ENCODE measurements at places on chromosomes 16 and 17.

DNA sequence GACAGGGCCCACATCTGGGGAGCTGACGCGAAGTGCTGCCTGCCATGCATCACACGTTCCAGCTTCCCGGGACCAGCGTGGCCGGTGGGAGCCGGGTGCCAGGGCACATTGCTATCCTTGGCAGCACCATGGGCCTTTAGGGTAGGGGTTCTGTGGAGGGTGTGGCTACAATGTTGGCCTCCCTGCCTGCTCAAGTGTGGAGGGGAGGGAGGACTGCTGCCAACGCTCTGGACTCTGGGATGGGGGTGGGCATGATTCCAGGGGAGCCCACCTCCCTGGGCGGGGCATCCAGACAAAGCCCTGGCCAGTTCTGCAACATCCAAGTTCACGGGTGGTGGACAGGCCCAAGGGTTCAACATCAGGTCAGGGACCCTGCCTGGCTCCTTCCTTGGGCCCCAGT, 13.9 kb downstream of the GRB7 start:
- DNase-seq, result no peak
- no peaks in the 10 kb centered on the region for H3K36me3 ChIP-seq
- H3K27ac ChIP-seq, result peak overlapping the region; percentile 31
- H3K4me1 ChIP-seq, result peaks cover 28% of the 10 kb centered on the region

GRCh38 chr16:35745191-35745590, 2285.8 kb downstream of the TP53TG3F start:
- no peak overlapping the region for H3K27ac ChIP-seq
- no peaks in the 10 kb centered on the region for H3K4me1 ChIP-seq
- H3K4me3 ChIP-seq, result no peak overlapping the region
- DNase-seq, result no peak

GRCh38 chr17:42629411-42630009, 20.0 kb downstream of the TUBG1 start:
- no peaks in the 10 kb centered on the region for H3K36me3 ChIP-seq
- no peak overlapping the region for H3K4me3 ChIP-seq

DNA sequence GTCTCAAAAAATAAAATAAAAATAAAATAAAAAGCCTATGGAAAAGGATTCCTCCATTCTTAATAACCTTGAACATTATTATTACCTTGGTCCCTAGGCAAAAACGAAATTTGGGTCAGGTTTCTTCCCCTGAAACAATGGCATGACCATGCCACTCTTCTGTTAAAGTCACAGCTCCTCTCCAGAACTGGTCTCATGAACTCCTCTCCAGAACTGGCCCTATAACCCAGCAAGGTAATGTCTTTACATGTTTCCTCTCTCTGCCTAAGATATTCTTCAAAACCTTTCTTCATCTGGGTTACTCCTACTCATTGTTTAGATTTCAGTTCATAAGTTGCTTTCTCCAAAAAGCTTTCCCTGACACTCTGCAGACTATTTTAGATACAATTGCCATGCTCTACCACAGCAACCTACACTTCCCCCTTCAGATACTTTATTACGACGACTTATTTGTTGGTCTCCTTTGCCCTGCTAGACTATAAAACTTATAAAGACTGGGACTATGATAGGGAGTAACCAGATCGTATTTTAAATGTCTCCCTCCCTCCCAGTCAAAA, 13.5 kb downstream of the TRIM37 start:
- H3K27ac ChIP-seq, result no peak overlapping the region
- H3K4me1 ChIP-seq, result peaks cover 14% of the 10 kb centered on the region
- H3K4me3 ChIP-seq, result no peak overlapping the region
- H3K36me3 ChIP-seq, result peaks cover 26% of the 10 kb centered on the region
- DNase-seq, result no peak

DNA sequence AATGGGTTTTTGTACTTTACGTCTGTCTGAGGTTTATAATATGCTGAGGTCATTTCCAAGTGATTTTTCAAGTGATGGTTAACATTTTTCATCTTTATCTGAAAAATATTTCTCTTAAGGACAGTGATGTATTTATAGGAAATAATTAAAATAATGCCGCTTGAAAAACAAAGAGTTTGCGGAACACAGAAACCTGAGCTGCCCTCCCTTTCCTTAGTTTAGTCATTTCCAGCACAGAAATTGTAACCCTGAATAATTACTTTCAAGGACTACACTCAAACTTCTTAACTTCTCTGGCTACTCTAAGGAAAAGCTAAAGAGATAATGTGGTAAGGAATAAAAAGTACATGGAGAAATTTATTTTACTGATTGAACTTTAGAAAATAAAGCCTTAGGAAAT, 54.6 kb downstream of the MRTFB start:
- no peak overlapping the region for H3K27ac ChIP-seq
- no peaks in the 10 kb centered on the region for H3K27me3 ChIP-seq
- no peak overlapping the region for H3K4me3 ChIP-seq
- DNase-seq, result no peak
- H3K36me3 ChIP-seq, result no peaks in the 10 kb centered on the region

DNA sequence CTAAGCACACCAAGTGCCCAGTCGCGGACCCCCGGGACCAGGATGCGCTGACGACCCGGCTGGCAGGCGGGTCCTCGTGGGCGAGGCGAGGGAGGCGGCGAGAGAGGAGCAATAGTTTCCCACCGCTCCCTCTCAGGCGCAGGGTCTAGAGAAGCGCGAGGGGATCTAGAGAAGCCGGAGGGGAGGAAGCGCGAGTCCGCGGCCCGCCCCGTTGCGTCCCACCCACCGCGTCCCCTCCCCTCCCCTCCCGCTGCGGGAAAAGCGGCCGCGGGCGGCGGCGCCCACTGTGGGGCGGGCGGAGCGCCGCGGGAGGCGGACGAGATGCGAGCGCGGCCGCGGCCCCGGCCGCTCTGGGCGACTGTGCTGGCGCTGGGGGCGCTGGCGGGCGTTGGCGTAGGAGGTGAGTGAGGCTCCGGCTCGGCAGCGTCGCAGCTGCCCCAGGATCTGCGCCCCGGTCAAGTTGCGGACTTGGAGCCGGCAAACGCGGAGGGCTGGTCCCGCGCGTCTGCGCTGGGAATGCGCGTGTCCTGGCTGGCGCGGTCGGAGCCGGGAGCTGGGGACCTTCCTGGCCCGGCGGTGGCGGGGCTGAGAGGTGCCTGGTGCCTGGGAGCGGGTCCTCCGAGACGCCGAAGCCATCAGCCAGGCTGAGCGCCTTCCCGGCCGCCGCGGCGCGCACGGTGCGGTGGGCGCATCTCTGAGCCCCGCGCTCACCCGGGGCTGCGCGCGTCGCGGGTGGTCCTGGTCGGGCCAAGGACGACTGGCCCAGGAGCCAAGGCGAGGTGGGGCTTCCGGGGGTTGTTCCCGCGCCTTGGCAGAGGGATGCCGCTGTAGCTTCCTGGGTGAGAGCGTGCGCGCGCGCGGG, at the start of gene ITGB3:
Gene ITGB3, plus strand, starts transcription at position 287 of the 862 bp plus-strand sequence. Its CDS starts 35 bp downstream, at position 322.
- H3K27ac ChIP-seq, result no peak within 1 kb of the TSS
- peaks cover 3% of the 10 kb centered on the region for H3K36me3 ChIP-seq
- H3K4me1 ChIP-seq, result peaks cover 30% of the 10 kb centered on the region
- H3K4me3 ChIP-seq, result peak within 1 kb of the TSS; percentile 93
- DNase-seq, result peak; percentile 58
- peaks cover 70% of the 10 kb centered on the region for H3K27me3 ChIP-seq

DNA sequence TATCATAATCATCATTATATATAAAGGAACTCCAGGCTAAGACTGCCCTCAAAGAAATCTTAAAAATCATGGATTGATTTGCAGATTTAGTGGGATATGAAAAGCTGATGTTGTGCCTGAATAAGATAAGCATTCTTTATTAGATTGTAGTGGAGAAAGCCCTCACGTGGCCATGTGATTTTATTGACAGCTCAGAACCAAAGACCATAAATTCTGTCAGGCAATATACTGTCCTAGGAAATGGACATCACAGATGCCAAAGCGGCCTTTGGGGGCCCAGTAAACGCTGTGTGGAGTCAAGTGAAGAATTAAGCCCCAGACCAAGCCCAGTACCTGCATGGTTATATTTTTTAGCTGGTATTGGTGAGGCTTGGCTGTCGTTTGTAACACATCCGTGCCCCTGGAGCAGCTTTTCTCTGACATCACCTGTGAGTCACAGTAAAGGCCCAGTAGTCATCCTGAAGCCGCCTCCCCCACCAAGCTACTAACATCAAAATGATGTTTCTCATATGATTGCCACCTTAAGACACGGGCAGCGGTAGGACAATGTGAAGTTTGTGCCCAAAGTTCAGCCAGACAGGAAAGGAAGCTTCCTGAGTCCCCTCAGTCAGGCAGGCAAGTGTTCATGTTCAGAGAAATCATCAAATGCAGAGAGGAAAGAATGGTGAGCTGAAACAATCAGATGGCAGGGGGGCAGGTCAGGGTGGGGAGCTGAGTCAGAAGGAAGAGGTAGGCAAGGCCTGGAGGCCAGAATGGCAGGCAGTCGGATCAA, 209.4 kb downstream of the IRX3 start:
- H3K27ac ChIP-seq, result no peak overlapping the region
- H3K4me1 ChIP-seq, result no peaks in the 10 kb centered on the region
- H3K4me3 ChIP-seq, result no peak overlapping the region
- no peaks in the 10 kb centered on the region for H3K36me3 ChIP-seq

DNA sequence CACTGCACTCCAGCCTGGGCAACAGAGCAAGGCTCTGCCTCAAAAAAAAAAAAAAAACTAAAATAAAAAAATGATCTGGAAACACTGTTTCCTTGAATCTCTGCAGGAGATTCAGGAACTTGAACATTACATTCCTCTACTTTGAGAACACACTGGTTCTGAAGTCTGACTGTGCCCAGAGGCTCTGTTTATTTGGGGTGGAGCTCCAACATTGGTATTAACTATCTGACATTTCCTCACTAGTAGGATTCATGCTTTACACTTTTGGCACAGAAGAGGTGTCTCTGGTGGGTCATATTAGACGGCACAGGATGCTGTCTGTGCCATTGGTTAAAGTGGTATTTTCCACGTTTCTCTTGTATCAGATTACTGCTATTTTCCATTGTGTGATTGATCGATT, 10.4 kb downstream of the SULT1A2 start:
- DNase-seq, result no peak
- H3K4me1 ChIP-seq, result no peaks in the 10 kb centered on the region
- no peaks in the 10 kb centered on the region for H3K27me3 ChIP-seq
- no peak overlapping the region for H3K27ac ChIP-seq
- no peak overlapping the region for H3K4me3 ChIP-seq
- peaks cover 44% of the 10 kb centered on the region for H3K36me3 ChIP-seq

- H3K36me3 ChIP-seq, result peaks cover 24% of the 10 kb centered on the region
- no peaks in the 10 kb centered on the region for H3K27me3 ChIP-seq
- H3K27ac ChIP-seq, result no peak overlapping the region
- peaks cover 8% of the 10 kb centered on the region for H3K4me1 ChIP-seq
- no peak for DNase-seq
These were observed 50.1 kb downstream of the BRIP1 start for GRCh38 chr17:61813211-61813610.

DNA sequence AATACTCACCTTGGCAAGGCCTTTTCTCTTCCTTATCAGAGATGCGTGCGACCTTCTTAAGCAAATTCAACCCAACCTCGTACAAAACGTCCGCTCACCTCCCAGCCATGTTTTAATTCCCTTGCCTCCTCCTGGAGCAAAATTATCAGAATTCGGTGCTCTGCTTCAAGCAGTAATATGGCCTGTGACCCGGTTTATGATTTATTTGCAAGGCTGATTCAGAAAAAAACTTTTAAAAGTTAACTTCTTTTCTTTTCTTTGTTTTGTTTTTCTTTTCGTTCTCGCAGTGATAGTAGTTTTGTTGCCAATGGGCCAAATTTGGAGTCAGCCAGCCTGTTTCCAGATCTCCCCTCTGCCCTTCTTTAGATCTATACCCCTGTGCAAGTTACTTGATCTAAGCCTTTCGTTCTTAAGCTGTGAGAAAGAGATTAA, at the start of gene PHLPP2:
Gene PHLPP2, minus strand, starts transcription at position 382 of the 432 bp plus-strand sequence. CDS start 9,906 bp downstream, outside the sequence.
- peak within 1 kb of the TSS; percentile 79 for H3K4me3 ChIP-seq
- no peak within 1 kb of the TSS for H3K27ac ChIP-seq
- H3K27me3 ChIP-seq, result peaks cover 15% of the 10 kb centered on the region
- no peaks in the 10 kb centered on the region for H3K36me3 ChIP-seq
- H3K4me1 ChIP-seq, result peaks cover 12% of the 10 kb centered on the region
- DNase-seq, result no peak

DNA sequence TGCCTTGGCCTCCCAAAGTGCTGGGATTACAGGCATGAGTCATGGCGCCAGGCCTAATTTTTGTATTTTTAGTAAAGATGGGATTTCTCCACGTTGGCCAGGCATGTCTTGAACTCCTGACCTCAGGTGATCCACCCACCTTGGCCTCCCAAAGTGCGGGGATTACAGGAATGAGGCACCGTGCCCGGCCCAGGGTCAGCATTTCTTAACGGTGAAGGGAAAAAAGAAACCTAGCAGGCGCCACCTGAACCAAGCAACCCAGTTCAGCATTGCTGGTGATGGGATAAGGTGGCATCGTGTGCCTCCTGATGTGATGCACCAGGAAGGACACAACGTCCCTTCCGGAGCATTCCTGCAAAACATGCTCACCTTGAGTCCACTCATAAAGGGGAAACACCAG, 2.2 kb upstream of the CLCN7 start:
- no peaks in the 10 kb centered on the region for H3K27me3 ChIP-seq
- DNase-seq, result no peak
- H3K4me3 ChIP-seq, result no peak overlapping the region

DNA sequence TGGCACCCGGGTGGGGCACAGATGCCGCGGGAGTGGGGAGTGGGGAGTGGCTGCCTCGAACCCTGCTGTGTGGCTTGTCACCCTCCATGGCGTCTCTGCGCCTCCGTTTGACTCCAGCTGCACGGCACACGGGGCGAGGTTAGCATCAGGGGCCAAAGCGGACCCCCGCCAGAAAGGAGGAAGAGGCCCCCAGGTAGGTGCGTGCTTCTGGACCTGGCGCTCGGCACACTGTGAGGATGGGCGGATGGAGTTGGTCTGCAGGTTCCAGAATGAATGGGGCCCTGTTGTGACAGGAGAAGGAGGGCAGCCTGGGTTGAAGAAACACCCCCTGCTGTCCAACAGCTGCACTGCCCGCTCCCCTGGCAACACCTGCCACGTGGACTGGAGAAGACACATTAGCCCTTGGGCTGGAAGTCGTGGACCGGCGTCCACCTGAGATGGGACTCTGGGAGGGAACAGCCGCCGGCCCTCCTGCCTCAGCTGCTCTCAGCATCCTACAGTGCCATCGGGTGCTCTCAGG, 9.4 kb upstream of the FASN start:
- H3K27me3 ChIP-seq, result no peaks in the 10 kb centered on the region
- no peak overlapping the region for H3K4me3 ChIP-seq
- H3K27ac ChIP-seq, result peak overlapping the region; percentile 65
- peaks cover 11% of the 10 kb centered on the region for H3K4me1 ChIP-seq
- peaks cover 2% of the 10 kb centered on the region for H3K36me3 ChIP-seq
- DNase-seq, result no peak

- no peaks in the 10 kb centered on the region for H3K36me3 ChIP-seq
- H3K4me3 ChIP-seq, result no peak overlapping the region
- H3K27ac ChIP-seq, result no peak overlapping the region
- DNase-seq, result no peak
- no peaks in the 10 kb centered on the region for H3K4me1 ChIP-seq
- H3K27me3 ChIP-seq, result peaks cover 16% of the 10 kb centered on the region
These were observed 14.0 kb upstream of the RNF135 start for GRCh38 chr17:30956764-30957374.

DNA sequence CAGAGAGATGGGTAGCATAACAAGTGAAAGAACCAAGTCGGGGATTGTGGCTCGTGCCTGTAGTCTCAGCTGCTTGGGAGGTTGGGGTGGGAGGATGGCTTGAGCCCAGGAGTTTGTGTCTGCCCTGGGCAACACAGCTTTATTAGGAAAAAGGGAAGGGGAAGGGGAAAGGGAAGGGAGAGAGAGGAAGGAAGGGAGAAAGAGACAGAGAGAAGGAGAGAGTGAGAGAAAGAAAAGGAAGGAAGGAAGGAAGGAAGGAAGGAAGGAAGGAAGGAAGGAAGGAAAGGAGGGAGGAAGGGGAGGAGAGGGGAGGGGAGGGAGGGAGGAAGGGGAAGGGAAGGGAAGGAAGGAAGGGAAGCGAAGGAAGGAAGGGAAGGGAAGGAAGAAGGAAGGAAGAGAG, 33.3 kb downstream of the CENPV start:
- no peak overlapping the region for H3K4me3 ChIP-seq
- H3K4me1 ChIP-seq, result no peaks in the 10 kb centered on the region
- no peak for DNase-seq
- no peak overlapping the region for H3K27ac ChIP-seq
- no peaks in the 10 kb centered on the region for H3K27me3 ChIP-seq
- H3K36me3 ChIP-seq, result peaks cover 1% of the 10 kb centered on the region
